ENCODE measurements at places on chromosomes 16 and 17.

GRCh38 chr17:56992364-56992763 lies 14.4 kb downstream of the SCPEP1 start:
- no peak for DNase-seq

- no peak for DNase-seq
These were observed 1.1 kb downstream of the DNASE1 start for GRCh38 chr16:3655396-3656159.

DNA sequence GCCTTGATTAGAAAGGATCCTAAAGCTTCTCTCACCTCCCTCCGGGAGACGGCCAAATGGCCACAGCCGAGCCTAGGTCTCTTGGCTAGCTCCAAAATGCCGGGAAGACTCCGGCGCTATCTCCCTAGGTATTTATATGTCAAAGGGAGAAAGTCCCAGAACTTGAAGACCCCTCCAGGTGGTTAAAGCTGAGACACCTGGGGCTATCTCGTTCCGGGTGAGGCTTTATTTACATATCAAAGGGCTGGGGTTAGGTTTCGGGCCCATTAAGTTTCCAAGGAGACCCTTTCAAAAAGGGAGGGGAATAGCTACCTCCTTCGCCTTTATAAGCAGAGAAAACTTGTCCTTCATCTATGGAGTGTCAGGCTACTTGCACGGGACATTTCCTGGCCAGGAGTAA lies 70.9 kb upstream of the KIFC3 start:
- DNase-seq: no peak

DNA sequence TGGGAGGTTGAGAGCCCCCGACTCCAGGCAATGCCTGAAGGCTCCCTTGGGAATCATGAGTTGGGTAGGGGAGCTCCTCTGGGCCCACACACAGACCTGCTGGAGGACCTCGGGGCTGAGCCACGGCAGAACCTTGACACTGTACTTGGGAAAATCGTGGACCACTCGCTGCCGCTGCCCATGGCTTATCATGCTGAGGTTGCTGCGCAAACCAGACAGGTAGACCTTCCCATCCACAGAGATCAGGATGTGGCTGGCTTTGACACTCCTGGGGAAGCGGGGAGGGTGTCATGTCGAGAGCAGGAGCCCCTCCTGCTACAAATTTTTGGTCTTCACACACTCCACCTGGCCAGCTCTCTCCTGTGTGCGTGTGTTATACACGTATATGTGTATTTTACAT lies 7.2 kb upstream of the LIMD2 start:
- DNase-seq: no peak

- no peak for DNase-seq
These were observed 29.0 kb upstream of the CHMP6 start for GRCh38 chr17:80962356-80963329.

GRCh38 chr17:40695874-40696472 lies 7.6 kb downstream of the KRT24 start:
- no peak for DNase-seq

DNA sequence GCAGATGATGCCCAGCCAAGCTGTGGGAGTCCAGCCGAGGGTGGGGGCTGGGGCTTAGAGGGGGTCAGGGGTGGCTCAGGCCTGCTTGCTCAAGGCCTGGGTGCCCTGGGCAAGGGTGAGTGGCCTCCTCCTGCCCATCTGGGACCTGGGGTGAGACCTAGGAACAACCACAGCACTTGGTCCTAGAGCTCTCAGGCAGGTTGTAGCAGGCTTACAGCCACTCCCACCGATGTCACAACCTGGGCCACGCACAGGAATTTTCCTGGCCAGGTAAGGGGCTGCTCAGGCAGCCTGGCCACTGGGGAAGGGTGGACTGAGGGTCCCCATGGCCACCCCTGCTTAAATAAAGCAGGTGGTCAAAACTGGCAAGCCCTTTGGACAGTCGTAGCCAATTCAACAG lies 6.3 kb upstream of the SREBF1 start:
- no peak for DNase-seq

DNA sequence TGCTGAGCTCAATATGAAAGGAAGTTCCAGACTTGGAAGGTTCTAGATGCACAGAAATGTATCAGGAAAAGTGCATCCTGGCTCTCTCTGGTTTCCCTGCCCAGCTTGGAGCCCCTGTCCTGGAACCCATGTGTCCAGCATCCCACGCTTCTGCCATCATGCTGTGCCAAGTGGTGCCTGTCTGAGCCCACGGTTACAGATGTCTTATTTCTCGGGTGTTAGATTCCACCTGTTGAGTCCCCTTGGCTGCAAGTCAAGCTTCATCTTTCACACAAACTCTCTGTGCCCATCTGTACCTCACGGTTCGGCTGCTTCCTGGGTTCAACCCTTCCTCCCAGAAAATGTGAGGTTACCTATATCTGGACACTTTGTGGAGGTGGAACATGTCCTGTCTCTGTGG lies 22.5 kb downstream of the OR1D5 start:
- DNase-seq: no peak

GRCh38 chr17:12744298-12744697 lies 45.0 kb upstream of the ARHGAP44 start:
- peak; percentile 23 for DNase-seq

GRCh38 chr17:41067281-41067680 lies 1.6 kb upstream of the KRTAP2-4 start:
- DNase-seq: no peak

- DNase-seq: no peak
These were observed 17.4 kb upstream of the ZNHIT3 start for GRCh38 chr17:36468903-36469635.

DNA sequence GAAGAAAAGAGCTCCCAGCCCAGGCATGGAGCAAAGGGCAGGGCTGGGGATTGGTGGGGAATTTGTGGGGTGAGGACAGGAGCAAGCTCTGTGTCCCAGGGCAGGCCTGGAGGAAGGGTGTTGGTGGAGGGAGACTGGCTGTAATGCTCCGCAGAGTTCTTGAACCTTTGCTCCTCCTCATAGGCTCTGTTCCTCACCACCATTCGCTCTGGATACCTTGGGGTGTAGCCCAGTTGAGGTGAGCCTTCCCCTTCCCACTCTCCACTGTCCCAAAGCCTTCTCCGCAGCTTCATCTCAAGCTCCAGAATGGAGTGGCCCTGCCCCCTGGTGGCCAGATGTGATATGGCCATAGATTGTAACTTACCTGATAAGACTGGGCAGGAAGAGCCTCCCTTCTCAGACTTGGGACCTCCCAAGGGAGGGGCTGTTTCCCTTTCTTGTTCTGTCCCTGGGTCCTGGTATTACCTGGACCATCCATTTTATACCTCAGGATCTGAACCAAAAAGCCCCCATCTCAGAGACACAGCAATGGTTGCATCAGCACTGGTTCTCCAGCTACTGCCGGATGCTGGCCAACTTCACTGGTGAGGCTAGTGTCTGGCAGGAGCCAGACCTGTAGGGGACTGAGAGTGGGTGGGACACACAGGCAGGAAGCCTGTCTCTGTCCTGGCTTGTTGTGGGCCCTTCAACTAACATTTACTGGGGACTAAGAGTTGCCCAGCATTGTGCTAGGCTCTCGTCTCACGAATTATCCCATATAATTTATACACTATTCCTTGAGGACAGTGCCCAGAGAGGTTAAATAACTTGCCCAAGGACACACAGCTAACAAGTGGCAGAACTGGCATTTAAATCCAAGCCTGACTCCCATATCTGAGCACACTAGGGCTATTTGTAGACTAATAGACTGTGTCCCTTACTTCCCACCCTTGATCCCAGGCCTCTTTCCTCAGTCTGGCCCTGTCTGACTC lies 19.1 kb upstream of the STAC2 start:
- DNase-seq: peak; percentile 85

- peak; percentile 95 for DNase-seq
These were observed 12.3 kb upstream of the UBE2I start for GRCh38 chr16:1297018-1297696.

DNA sequence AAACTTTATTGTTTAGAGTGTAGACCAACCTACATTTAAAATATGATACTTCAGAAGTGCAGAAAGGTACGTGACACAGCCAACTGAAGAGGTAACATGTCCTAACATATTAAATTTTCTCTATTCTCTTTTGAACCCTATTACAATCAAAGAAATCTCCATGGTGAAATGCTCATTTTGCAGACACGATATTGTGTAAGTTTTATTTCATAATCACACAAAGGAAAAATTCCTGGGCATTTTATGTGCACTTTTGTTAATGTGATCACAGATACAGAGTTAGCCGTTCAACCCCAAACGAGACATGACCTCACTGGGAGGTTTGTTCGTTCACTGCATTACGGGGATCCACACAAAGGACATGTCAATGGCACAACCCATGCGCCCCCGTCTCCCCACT lies 21.8 kb downstream of the KCNJ16 start:
- no peak for DNase-seq

- peak; percentile 44 for DNase-seq
These were observed 540 bp downstream of the PPP4C start for GRCh38 chr16:30076276-30076791.

DNA sequence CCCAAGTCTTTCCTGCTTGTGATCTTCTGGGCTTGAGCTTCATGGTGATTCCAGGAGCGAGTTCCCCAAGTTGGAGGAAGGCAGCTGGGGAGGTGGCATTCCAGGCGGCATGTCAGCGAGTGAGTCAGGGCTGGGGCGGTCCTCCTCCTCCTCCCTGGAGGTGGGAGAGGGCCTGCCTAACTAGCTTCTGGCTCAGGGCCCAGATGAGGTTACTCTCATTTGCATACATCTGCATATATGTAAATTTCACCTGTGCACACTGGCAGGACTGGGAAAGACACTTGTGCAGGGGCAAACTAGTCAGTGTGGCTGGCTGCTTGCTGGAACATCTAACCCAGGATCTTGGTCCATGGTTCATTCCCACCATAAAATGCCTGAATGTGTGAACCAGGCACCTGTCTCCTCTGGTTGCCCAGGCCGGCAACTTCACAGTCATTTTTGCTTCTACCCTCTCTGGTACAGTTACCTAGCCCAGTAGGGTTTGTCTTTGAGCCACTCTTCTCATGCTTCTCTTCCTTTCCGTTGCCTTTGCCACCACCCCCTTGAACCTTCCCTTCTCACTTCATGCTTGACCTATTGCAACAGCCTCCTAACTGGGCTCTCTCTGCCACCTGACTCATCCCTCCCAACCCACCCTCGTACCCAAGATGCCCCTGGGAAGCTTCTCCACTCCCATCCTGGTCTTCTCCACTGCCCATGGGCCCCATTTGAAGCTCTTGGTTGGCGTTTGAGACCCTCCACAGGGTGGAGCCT lies 9.6 kb upstream of the DLX4 start:
- peak; percentile 53 for DNase-seq

GRCh38 chr16:84062734-84063640 lies 20.4 kb upstream of the SLC38A8 start:
- DNase-seq: peak; percentile 79

- no peak for DNase-seq
These were observed 12.1 kb downstream of the ABCA3 start for GRCh38 chr16:2328428-2328827.

Data from ELR (cell line).